GM23248 (cell line): ENCODE measurements at places on chromosomes 5 and 9.

- peak; percentile 75 for DNase-seq
- peak overlapping the region; percentile 57 for H3K27ac ChIP-seq
- H3K4me1 ChIP-seq = peaks cover 57% of the 10 kb centered on the region
- no peak overlapping the region for H3K4me3 ChIP-seq
- H3K27me3 ChIP-seq = no peaks in the 10 kb centered on the region
Observed at GRCh38 chr9:116100711-116101121, 52.9 kb upstream of the PAPPA start.

DNA sequence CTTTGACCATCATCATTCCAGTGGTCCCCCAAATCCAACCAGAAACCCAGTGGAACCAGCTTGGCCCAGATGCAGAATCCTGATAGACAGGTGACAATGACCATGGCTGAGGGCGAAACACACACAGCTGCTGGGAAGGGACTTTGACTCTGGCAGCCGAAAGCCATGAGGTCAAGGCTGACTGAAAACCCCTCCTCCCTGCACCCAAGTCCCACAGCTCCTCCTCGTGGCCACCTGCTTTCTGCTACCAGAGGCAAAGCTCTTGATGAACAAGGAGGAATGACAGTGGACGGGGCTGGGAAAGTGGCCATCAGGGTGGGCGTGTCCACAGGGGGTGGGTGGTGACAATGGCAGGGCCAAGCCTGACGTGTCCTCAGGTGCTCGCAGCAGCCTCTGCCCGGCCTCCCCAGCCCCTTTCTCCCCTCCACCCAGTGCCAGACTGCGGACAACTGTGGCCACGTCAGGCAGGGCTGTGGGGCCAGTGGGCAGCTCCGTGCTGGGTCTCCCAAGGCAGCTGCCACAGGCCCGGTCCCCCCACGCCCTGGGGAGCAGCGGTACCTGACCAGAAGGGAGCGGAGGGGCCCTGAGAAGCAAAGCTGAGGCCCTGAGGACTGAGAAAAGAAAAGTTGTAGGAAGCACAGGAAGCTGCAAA is 30.8 kb upstream of the SARDH start:
- no peaks in the 10 kb centered on the region for H3K4me1 ChIP-seq
- H3K27ac ChIP-seq = no peak overlapping the region
- H3K4me3 ChIP-seq = no peak overlapping the region

GRCh38 chr9:19809422-19810269 is 20.8 kb upstream of the SLC24A2 start:
- DNase-seq = no peak
- 0 out of 2 replicates have a peak, but pooled peaks cover 2% of the 10 kb centered on the region for H3K27me3 ChIP-seq
- no peak overlapping the region for H3K27ac ChIP-seq
- H3K4me3 ChIP-seq = no peak overlapping the region
- no peaks in the 10 kb centered on the region for H3K36me3 ChIP-seq
- H3K4me1 ChIP-seq = no peaks in the 10 kb centered on the region

- no peak overlapping the region for H3K4me3 ChIP-seq
- no peaks in the 10 kb centered on the region for H3K27me3 ChIP-seq
- no peaks in the 10 kb centered on the region for H3K4me1 ChIP-seq
- H3K27ac ChIP-seq = no peak overlapping the region
Observed at GRCh38 chr5:19975795-19976194, 12.2 kb downstream of the CDH18 start.

DNA sequence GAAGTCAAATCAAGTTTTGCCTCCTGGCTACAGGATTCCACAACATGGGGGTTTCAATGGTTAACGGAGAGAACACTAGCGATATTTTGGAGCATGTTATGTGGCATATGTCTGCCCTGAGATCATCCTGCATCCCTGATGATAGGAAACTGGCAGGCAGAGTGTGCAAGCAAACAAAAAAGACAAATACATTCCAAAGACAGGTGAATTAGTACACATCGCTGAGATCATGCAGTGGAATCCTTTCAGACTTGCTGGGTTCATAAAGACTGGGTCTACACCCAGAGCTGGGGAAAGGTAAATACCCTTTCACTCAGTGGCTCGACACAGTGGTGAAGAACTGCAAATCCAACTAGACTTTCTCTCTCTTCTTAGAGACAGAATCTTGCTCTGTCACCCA is 286.5 kb downstream of the EFNA5 start:
- DNase-seq = no peak
- H3K36me3 ChIP-seq = no peaks in the 10 kb centered on the region
- H3K27ac ChIP-seq = no peak overlapping the region
- H3K4me1 ChIP-seq = peaks cover 27% of the 10 kb centered on the region

DNA sequence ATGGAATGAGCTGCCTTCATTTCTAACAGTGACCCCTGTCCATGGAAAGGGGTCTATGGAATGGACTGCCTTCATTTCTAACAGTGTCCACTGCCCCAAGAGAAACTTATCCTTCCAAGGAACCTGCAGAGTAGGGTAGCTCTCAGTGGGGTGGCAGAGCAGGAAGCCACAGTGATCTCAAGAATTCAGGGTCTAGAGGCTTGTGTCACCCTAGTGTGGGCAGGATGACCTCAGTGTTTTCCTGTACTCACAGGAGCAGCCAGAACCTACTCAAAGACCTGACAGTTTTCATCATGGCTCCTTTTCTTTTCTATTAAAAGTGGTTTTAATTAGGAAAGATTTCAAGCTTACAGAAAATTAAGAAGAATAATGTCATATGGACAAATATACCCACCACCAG is 27.5 kb downstream of the SEC61B start:
- H3K4me1 ChIP-seq = peaks cover 6% of the 10 kb centered on the region; the same call in 1 of the 2 replicates
- H3K36me3 ChIP-seq = no peaks in the 10 kb centered on the region
- H3K27ac ChIP-seq = no peak overlapping the region
- H3K27me3 ChIP-seq = no peaks in the 10 kb centered on the region

DNA sequence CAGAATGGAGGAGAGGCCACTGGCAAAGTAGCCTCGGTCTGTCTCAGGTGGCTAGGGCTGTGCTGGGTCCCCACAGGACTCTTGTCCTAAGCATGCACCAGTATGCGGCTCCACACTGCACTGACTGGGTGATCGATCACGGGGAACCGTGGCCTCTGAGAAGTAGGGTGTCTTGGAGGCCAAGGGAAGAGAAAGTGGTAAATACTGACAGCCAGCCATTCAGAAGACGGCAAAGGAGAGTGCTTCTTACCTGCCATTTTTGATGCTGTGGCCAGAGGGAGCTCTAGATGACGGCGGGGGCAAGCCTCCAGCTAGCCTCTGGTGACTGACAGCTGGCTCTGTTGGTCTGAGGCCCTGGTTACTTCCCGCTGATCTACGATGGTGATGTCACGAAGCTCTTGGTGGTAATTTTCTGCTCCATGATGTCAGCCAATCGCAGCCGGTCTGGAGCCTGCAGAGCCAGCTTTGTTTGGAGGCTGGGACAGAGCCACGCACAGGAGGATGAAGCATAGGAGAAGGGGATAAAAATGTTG is 40.4 kb upstream of the GADD45G start:
- no peak overlapping the region for H3K27ac ChIP-seq
- H3K4me3 ChIP-seq = no peak overlapping the region
- no peaks in the 10 kb centered on the region; the same call in 1 of the 2 replicates for H3K27me3 ChIP-seq
- H3K36me3 ChIP-seq = no peaks in the 10 kb centered on the region

GRCh38 chr5:168132241-168132641 is 159.2 kb upstream of the WWC1 start:
- peak; percentile 64 for DNase-seq
- peak overlapping the region; percentile 16 for H3K27ac ChIP-seq
- H3K36me3 ChIP-seq = peaks cover 23% of the 10 kb centered on the region

DNA sequence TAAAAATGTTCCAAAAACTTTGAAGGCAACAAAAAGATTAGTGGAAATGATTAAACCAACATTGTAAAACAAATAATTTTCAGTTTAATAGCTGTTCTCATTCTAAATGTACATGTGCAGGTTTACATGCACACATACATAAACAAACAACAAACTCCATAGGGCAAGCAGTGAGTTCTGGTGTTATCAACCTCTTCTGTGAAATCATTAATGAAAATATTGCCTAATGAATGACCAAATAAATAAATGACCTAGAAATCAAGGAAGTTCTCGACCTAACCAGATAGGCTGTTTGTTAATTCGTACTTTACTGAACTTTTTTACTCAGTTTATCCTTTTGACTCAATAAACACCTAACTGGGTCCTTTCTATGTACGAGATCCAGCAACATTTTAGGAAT is 165.5 kb upstream of the RORB start:
- no peaks in the 10 kb centered on the region for H3K36me3 ChIP-seq
- H3K4me3 ChIP-seq = no peak overlapping the region
- H3K27ac ChIP-seq = no peak overlapping the region
- no peaks in the 10 kb centered on the region for H3K27me3 ChIP-seq
- no peaks in the 10 kb centered on the region for H3K4me1 ChIP-seq

DNA sequence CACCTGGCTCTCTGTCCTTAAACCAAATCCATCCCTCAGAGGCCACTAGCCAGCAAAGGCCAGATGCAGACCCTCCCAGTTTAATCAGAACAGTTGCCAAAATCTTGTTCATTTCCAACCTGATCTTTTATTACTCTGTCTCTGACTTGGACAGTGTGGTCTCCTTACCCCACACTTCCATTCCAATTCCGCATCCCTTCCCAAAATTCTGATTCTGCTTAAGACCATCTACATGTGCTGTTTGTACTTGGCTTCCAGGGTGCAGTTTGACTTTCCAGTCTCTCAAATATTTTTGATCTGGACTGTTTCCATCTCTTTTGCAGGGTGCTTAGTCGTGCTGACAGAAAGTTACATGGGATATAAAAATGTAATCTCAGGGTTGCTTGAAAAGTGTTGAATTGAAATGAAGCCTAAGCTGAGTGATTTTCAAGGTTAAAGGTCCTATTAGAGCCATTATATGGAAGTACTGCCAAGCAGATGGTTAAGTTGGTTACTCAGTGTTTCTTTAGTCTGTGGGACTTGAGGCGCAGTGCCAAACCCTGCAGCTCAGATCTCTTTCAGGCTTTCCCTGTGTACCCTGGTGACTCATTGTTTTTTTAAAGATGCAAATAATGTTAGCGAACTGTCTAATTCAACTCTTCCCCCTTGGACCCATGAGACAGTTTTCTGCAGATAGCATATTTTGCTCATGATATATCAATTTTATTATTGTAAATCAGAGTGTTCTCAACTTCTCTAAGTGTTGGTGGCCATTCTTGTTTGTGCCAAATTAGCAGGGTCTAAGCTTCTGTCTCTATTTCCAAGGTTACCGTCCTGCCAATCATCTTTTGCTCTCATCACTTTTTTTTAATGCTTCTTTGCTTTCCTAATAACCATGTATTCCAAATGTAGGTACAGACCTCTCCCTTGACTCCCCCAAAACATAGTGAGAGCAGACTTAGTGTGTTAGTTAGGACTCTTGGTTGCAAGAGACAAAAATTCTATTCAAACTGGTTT is 18.2 kb upstream of the DCP2 start:
- H3K27ac ChIP-seq = no peak overlapping the region
- H3K4me3 ChIP-seq = no peak overlapping the region; the same call in 1 of the 2 replicates
- peak; percentile 98 for DNase-seq
- no peaks in the 10 kb centered on the region for H3K36me3 ChIP-seq
- H3K27me3 ChIP-seq = peaks cover 4% of the 10 kb centered on the region
